Mesothelial cell of epicardium (in vitro differentiated cells): ENCODE measurements at places on chromosomes 11 and 22. TPM values are rescaled to one million over a fixed set of nuclear protein-coding genes. Genes with fewer than 3 reads are reported as not detected.

DNA sequence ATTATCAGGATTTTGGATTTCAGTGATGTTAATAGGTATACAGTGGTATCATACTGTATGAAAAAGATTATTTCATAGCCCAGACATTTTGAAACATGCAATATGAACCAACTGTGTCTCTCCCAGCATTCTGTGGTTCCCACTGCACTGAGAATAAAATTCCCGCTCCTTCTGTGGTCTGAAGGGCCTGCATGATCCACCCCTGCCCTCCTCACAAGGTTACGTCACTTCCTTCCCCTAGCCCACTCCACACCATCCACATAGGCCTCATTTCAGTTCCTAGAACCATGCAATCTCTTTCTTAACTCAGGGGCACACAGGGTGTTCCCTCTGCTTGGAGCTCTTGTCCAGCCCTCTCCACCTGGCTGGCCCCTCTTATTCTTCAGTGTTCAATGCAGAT lies 103.1 kb downstream of the TSPAN18 start:
- no peak overlapping the region for H3K4me3 ChIP-seq
- peaks cover 16% of the 10 kb centered on the region for H3K4me1 ChIP-seq
- no peaks in the 10 kb centered on the region for H3K27me3 ChIP-seq

- no peak for DNase-seq
- H3K4me1 ChIP-seq, result no peaks in the 10 kb centered on the region
- no peaks in the 10 kb centered on the region for H3K27me3 ChIP-seq
- no peak overlapping the region for H3K4me3 ChIP-seq
- H3K27ac ChIP-seq, result no peak overlapping the region
These were observed 22.3 kb upstream of the GPR83 start for GRCh38 chr11:94423507-94423906.

Gene DEPDC7
- 4.7 to 5.2 TPM (median 5.1 TPM) in 3 replicates for total RNA-seq

DNA sequence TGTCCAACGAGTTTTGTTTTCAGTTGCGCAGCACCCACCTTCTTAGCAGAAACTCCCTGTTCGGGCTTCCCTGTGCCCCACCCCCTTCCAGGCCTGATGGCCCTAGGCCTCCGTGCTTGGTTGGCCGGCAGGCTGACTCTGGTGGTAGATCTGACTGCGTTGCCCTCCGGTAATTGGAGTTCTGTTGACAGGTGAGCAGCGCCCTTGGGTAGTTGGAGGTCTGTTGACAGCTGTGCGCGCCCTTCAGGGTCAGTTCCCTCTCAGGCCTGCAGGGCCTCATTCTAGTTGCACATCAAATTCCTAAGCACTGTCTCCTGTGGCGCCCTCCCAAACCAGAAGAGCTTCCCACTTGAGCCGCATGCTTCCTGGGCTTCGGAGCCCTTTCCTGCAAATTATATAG lies 776 bp downstream of the DGCR6 start:
- no peak overlapping the region for H3K27ac ChIP-seq
- no peak overlapping the region for H3K4me3 ChIP-seq
- H3K4me1 ChIP-seq, result no peaks in the 10 kb centered on the region
- DNase-seq, result no peak
- H3K27me3 ChIP-seq, result no peaks in the 10 kb centered on the region

- H3K36me3 ChIP-seq, result no peaks in the 10 kb centered on the region
- peaks cover 3% of the 10 kb centered on the region for H3K27me3 ChIP-seq
- H3K27ac ChIP-seq, result no peak overlapping the region
- no peak for DNase-seq
These were observed 120.8 kb downstream of the NAT10 start for GRCh38 chr11:34226210-34226609.

GRCh38 chr11:44793350-44794090 lies 66.8 kb downstream of the TSPAN18 start:
- peak overlapping the region; percentile 33 for H3K27ac ChIP-seq
- H3K4me1 ChIP-seq, result peaks cover 33% of the 10 kb centered on the region
- H3K27me3 ChIP-seq, result no peaks in the 10 kb centered on the region
- H3K36me3 ChIP-seq, result no peaks in the 10 kb centered on the region
- no peak overlapping the region for H3K4me3 ChIP-seq

GRCh38 chr11:9787260-9787659 lies 123.4 kb downstream of the SWAP70 start:
- H3K36me3 ChIP-seq, result peaks cover 34% of the 10 kb centered on the region
- no peak for DNase-seq
- no peaks in the 10 kb centered on the region for H3K4me1 ChIP-seq
- H3K4me3 ChIP-seq, result no peak overlapping the region

DNA sequence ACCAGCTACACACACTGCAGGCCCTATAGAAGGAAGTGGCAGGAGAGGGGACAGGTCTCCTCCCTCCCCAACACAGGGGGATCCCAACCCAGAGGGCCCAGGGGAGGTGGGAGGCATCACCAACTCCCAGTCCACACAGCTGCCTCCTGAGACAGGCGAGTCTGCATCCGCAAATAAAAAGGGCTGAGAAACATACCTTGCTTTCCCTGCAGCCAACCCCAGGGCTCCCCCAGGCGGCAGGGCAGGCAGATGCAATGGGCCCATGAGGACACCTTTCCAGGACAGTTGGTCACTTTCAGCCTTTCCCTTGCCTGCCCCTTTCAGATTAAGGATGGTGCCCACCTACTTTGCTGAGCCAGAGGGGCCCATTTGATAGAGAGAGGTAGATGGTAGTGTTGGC lies 180.0 kb downstream of the BRD1 start:
- DNase-seq, result no peak
- peaks cover 33% of the 10 kb centered on the region for H3K27me3 ChIP-seq
- H3K27ac ChIP-seq, result no peak overlapping the region
- H3K36me3 ChIP-seq, result no peaks in the 10 kb centered on the region
- no peaks in the 10 kb centered on the region for H3K4me1 ChIP-seq
- no peak overlapping the region for H3K4me3 ChIP-seq

Gene HTR3B
- not detected in 3 replicates for total RNA-seq

Gene FAM181B
- 0.40 to 0.47 TPM (median 0.47 TPM) in 3 replicates for total RNA-seq

- no peaks in the 10 kb centered on the region for H3K27me3 ChIP-seq
- peaks cover 17% of the 10 kb centered on the region for H3K4me1 ChIP-seq
- no peak for DNase-seq
- H3K4me3 ChIP-seq, result no peak overlapping the region
- no peak overlapping the region for H3K27ac ChIP-seq
These were observed 128.7 kb upstream of the PITPNB start for GRCh38 chr22:28047740-28048139.
